ENCODE measurements at places on chromosomes 4 and X.

GRCh38 chrX:138014577-138014976, 448.6 kb downstream of the ZIC3 start:
- no peak for DNase-seq

DNA sequence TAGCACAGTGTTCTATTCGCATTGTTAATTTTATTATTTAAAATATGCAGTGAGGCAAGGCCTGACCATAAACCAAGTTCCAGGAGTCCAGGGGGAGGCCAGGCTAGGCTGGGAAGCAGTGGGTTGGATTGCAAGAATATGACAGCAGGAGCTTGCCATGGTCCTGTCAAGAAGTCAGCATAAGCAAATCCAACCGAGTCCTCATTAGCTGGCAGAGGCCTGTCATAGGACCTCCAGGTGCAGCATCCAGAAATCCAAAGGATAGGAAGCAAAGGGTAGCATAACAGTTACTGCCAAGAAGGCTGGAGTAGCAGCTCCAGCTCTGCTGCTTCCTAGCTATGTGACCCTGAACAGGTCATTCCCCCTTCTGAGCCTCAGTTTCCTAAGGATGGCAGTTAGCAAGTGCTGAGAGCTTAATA, 13.4 kb downstream of the PJA1 start:
- DNase-seq, result no peak

DNA sequence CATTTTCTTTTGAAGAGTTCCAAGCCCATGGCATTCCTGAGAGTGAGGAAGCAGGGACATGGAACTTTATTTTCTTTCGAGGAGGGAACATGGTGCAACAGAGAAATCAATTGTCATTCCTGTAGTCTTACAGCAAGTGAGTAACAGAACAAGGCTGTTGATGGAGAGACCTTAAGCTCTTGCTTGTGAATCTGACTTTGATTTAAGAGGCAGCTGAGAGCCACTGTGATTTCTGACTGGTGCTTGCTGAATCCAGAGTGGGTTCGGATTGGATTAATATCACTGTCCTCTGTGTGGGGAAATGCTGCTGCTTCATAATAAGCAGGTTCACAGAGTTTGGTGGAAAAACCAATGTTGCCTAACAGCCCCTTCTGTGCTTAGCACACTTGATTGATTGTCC, 4.7 kb upstream of the ATP1B4 start:
- no peak for DNase-seq

DNA sequence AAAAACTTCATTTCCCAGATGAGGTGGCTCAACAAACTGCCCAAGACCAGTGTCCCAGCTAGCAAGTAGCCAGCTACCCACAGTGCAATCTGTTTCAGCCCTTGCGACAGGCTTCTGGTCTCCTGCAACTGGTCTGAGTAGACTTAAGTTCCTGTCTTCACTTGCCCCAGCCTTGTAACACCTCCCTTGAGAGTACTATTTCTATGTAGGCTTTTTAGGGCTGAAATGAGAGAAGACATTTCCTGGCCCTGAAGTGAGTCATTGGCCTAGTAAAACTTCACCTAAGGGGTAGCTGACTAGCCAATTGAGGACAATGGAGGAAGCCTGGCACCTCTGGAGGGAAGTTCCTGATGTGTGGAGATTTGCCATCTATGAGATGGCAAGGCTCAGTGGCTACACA, 80.1 kb upstream of the STIM2 start:
- DNase-seq, result no peak

GRCh38 chr4:114673306-114673705, 74.7 kb downstream of the UGT8 start:
- no peak for DNase-seq

- DNase-seq, result no peak
These were observed 141.2 kb upstream of the SCML1 start for GRCh38 chrX:17596061-17596460.

- DNase-seq, result no peak
These were observed 15.8 kb upstream of the SPCS3 start for GRCh38 chr4:176303938-176304337.

DNA sequence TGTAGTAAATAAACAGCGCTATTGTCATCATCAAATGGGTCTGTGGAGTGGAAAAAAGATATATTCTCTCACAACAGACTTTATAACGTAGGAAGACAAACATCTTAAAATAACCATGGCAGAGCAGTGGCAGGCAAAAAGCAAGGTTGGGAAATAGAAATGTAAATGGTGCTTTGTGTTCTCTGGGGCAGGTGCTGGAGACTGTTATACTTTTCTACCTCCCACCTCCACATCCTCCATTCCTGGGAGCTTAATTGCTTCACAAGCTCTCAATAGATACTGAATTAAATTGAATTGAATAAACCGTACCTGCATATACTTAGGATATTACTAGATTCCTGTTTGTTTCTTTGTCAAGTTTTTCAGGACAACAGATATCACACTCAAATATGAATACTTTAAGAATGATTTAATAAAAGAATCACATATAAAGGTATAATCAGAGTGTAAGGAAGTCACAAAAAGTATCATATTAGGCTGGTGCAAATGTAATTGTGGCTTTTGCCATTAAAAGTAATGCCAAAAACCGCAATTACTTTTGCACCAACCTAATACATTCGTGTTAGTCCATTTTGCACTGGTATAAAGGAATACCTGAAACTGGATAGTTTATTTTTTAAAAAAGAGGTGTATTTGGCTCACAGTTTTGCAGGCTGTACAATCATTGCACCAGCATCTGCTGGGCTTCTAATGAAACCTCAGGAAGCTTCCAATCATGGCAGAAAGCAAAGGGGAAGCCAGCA, 367.3 kb downstream of the GRIA2 start:
- no peak for DNase-seq

- DNase-seq, result no peak
These were observed 12.5 kb downstream of the RASGEF1B start for GRCh38 chr4:81459228-81459627.

- no peak for DNase-seq
These were observed 68.7 kb downstream of the MGST2 start for GRCh38 chr4:139734201-139734874.

- no peak for DNase-seq
These were observed 151.3 kb upstream of the NUDT6 start for GRCh38 chr4:123073650-123074049.

- DNase-seq, result no peak
These were observed 464.5 kb downstream of the BCOR start for GRCh38 chrX:39633293-39633692.

DNA sequence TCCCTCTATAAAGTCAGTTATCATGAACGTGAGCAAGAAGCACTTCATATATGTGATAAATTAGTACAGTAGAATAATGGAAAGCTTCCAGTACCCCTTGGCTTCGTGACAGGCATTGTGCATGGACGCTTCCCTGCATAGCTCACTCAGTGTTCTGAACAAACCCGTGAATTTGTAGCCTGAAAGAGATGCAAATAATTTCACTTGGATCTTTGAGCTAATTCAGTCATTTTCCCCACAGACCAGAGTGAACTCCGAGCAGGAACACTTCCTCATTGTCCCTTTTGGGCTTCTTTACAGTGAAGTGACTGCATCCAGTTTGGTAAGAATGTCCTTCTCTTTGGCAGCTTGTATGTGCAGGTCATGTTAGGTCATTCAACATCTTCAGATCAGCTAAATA, 50.1 kb downstream of the ADD1 start:
- no peak for DNase-seq

DNA sequence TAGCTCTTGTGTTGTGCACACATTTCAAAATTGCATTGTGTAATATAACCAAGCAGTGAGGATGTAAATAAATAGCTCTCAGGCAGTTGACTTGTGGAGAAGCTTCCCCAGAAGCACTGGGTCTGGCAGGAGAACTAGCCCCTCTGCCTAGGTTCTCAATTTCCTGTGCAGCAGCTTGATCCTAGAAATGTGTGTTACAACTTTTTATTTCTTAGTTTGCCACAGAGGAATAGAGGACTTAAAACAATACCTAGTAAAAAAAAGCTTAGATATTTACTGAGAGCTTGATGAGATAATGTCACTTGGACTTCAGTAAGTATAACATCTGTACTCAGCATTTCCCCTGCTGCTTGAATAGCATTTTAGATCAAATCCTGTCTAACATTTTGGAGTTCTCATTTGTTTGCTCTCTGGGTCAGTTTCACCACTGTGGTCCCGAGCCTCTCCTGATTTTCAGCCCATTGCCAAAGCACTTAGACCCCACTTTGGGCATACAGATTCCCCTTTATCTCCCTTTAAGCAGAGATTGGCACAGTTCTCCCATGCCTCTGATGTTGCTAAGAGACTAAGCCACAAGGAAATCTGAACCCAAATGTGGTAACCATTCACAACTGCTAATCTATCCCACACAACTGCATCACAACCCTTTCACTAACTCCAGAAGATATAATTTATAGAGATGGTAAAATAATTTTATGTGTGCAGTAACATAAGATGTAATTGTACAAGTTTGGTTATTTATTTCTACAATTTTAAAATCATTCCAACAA, 98.2 kb upstream of the NRK start:
- no peak for DNase-seq

DNA sequence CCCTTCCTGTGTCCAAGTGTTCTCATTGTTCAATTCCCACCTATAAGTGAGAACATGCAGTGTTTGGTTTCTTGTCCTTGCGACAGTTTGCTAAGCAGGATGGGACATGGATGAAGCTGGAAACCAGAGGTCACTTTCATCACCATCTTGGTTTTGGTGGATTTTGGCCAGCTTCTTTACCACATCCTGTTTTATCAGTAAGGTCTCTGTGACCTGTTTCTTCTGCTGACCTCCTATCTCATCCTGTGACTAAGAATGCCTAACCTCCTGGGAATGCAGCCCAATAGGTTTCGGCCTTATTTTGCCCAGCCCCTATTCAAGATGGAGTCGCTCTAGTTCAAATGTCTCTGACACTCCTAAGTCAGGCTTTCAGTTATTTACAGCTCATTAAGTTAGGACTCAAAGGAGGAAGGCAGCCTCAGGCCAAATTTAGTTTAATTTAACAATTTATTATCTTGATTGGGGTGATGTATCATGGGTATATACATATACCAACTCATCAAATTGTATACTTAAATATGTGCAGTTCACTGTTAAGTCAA, 169.9 kb upstream of the NDP start:
- DNase-seq, result no peak

DNA sequence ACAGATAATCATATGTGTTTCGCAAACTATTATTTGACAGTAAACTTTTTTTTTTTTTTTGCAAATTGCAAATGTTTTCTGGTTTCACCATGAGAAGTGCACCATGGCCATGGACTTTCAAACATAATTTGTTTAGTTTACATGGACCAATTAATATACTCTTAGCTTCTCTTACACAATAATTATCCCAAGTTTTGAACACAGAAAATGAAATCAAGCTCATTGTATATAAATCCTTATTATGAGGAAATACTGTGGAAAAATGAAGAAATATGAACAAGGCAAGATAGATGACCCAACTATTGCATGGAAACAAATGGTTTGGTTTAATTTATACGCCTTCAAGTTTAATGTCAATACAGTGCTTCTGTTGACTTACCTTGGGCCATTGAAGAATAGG, 3.9 kb downstream of the FGF5 start:
- no peak for DNase-seq

GRCh38 chr4:187075514-187075913, 351.9 kb upstream of the FAT1 start:
- DNase-seq, result no peak

DNA sequence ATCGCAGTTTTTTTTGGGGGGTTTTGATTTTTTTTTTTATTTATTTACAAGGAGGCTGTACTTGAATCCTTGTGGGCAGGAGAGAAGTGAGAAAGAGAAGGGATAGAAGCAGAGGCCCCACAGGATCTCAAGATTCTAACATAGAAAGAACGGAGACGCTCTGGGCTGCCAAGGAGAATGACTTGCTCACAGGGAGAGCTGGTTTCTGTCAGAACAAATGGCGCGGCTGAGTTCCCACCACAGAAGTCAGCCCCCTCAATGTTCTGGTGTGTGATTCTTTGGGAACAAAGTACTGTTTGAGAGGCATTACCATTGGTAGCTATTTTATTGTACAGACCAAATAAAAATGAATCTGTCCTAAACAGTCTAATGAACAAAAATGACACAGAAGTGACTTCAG, 80.6 kb downstream of the ATXN3L start:
- DNase-seq, result no peak

DNA sequence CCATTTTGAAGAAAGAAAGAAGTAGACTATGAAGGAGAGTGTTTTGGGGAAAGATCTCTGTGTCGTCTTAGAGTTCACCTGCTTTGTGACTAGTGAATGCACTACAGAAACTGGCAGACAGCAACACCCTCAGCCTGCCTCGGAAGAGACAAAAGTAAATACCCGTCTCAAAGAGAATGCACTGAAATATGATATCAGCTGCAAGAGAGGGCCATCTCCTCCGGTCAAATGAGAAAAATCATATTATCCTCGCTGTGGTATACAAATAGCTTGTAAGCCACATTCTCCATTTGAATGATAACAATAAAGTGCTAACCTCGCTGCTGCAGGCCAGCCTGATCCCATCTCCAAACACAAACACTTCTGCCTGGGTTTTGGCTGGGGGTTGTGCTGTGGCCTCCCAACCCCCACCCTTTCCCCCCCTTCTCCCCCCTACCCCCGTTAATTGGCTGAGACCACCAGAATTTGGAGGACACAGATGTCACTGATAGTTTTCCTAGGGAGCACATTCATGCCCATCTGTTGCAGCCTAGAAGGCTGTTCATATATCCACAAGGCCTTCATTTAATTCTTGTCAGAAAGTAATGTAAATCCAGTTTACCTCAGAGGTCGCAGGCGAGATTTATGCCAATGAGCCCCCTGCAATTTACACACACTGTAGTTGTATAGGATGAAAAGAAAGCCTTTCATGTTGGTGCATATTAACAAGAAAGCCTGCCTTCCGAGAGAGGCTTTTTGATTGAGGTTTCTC, 46.3 kb downstream of the ALPK1 start:
- DNase-seq, result no peak

GRCh38 chrX:35101901-35102300, 159.3 kb downstream of the FAM47B start:
- DNase-seq, result no peak

GRCh38 chr4:187124331-187124730, 400.7 kb upstream of the FAT1 start:
- DNase-seq, result no peak

DNA sequence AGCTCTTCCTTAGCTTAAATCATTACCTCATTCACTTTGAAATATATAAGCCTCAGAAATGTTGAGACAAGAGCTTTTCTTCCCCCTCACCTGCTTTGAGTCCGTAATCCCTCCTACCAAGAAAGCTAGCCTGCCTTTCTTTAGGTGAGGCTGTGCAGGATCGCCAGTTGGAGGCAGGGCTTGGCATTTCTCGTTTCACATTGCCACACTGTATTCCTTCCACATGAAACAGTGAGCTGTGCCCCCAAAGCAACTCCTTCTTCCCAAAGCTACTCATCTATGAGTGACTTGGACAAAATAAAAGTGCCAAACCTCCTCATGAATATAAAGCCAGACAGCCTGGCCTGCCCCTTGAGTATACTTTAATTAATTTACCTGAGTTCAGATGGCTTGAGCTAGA, 86.8 kb downstream of the LIMCH1 start:
- DNase-seq, result no peak

- DNase-seq, result no peak
These were observed 197.0 kb downstream of the ASB9 start for GRCh38 chrX:15072880-15073279.

- no peak for DNase-seq
These were observed 141.3 kb upstream of the SH3RF1 start for GRCh38 chr4:169412046-169412445.

- DNase-seq, result no peak
These were observed 126.2 kb upstream of the ANXA10 start for GRCh38 chr4:167966143-167966542.

- no peak for DNase-seq
These were observed 4.0 kb downstream of the LONRF3 start for GRCh38 chrX:118978451-118978850.

- no peak for DNase-seq
These were observed 5.9 kb downstream of the CRMP1 start for GRCh38 chr4:5887011-5887360.

- no peak for DNase-seq
These were observed 333.5 kb downstream of the PCDH18 start for GRCh38 chr4:137198791-137199190.

Data from activated CD4-positive, alpha-beta T cell treated with anti-CD3 and anti-CD28 coated beads for 4 hours (primary cell).